Common myeloid progenitor, CD34-positive (primary cell): ENCODE measurements at places on chromosomes 11 and 22.
A peak's percentile ranks its signal among the peaks of the same experiment; 100 is the strongest.

GRCh38 chr11:119282495-119282894, 34.4 kb downstream of the MCAM start:
- peak; percentile 62 for DNase-seq

DNA sequence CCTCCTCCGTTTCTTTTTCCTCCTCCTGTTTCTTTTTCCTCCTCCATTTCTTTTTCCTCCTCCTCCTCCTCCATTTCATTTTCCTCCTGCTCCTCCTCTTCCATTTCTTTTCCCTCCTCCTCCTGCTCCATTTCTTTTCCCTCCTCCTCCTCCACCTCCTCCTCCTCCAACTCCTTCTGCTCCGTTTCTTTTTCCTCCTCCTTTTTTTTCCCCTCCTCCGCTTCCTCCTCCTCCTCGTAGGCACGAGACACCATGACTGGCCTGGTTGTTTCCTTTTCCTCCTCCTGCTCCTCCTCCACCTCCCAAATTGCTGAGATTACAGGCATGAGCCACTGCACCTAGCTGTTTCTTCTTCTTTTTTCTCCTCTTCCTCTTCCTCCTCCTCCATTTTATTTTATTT, 25.6 kb upstream of the DRICH1 start:
- no peak for DNase-seq

GRCh38 chr11:125190566-125190965, 26.0 kb downstream of the PKNOX2 start:
- DNase-seq = no peak

GRCh38 chr11:103947546-103947919, 88.9 kb upstream of the DDI1 start:
- DNase-seq = no peak

DNA sequence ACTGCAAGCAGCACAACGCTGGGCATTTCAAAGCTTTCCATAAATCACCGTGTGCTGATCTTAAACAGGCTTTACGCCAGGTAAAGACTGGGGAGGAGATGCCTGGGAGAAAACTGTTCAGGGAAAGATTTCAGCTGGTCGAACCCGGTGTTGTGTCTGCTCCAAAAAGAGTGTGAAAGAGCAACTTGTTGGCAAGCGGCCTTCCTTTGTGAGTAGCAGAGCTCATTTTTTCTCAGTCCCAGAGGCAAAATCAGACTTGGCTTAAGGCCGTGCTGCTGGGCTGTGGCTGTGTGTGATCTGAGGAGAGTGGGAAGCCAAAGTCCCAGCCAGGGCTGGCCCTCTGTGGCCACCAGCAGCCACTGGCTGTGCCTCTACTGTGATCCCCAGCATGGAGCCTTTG, 75.7 kb upstream of the E2F8 start:
- no peak for DNase-seq

DNA sequence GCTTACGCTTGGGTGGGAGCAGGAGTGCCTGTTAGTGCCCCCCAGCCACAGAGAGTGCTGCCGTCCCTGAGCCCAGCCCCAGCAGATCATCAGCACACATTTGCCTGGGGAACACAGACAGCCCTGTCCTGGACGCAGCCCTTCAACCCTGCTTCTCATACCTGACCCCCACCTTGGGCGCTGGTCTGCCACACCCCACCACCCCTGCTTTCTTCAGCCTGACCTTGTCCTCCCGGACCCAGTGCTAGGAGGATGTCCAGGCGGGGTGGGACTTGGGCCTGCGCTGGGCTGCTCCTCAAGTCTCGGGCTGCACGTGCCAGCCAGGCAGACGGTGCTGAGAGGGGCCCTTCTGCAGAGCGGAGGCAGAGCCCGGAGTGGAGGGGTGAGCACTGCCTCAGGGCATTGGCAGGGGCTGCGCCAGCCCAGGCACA, 119.2 kb downstream of the KCNQ1OT1 start:
- DNase-seq = no peak

DNA sequence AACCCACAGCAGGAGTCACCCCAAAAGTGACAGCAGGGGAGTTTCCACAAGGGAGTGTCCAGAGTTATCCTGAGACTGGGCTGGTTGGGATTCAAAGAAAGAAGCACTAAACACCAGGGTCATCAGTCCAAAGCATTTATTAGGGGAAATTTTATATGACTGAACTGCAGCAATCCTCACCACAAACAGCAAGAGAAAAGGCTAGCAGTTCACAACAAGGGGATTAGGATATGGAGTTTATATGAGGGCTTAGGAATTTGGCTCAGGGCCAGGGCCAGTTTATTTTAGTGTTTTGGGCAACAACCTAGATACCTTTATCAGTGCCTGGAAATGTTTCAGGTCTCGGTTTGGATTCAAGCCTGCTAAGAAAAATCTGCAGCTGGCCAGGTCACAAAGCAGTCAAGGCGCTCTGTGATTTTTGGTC, 4.6 kb upstream of the TMEM126A start:
- peak; percentile 14 for DNase-seq

DNA sequence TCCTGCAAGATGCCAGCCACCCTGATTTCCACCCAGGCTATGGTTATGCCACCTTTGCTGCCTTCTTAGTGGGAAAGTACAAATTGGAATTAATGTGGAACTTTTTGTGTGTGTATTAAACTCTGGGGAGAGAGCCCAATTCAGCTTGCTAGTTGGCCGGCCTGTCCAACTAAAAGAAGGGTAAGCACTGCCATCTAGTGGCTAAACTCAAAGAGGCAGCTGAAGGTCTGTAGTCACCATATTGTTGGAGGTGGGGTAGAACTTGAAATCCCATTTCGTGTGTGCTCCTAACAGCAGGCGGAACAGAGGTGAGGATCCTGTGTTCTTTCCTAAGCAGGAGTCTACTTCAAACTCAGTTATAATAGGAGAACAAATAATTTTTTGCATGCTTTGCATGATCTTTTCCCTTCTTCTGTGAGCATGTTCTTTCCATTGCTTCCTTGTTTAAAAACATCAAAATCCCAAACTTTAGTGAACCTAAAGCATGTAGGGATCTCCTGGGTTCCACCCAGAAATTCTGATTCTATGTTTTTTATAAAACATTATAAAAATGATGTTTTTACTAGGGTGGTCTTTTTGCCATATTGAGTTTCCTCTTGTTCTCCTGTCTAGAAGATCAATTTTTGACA, 138.8 kb upstream of the SORL1-AS1 start:
- peak; percentile 85 for DNase-seq

DNA sequence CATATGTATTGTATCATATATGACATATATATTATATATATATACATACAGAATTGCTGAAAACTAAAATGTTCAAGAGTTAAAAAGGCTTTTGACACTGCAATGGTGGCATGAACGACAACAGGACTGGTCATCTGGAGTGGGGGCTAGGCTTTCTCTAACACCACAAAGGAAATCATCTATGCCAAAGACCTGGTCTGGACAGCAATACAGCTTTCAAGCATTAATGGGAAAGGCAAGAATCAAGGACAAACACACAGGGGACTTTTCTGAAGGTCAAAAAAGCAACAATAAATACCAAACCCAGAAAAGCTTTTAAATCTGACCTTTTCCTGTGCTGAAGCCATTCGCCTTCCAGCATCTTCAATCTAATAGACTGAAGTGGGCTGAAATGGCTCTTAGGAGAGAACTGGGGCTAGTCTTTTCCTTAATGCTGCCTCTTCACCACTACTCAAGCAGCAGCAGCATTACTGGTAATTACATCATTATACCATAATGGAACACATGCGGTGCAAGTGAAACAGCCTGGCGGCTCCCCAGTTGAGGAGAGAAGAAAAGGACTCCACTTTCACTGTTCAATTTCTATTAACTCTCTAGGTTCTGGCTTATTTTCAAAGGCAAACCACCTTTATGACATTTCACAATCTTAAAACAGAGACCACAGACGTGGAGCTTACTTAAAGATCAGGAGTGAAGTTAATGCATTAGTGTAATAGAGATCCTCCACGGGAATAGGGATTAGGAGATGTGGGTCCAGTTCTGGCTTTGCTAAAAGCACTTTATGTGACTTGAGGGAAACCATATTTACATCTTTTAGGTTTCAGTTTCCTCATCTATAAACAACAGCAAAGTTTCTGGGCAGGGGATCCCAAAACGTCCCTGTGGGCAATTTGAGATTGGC, 63.0 kb downstream of the GAB2 start:
- DNase-seq = no peak

DNA sequence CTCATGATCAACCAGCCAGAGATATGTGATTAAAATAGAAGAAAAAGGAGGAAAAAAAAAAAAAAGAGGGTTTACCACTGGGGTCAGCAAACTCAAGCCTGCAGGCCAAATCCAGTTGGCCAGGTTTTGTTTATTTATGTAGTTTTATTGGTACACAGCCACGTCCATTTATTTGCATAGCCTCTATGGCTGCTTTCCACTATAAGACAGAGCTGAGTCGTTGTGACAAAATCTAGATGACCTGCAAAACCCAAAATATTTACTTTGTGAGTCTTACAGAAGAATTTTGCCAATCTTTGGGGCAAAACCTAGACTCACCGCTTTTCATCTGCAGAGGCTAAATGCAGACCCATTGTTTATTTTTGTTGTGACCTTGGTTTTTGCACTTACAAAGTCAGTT, 87.1 kb downstream of the TENM4 start:
- no peak for DNase-seq

DNA sequence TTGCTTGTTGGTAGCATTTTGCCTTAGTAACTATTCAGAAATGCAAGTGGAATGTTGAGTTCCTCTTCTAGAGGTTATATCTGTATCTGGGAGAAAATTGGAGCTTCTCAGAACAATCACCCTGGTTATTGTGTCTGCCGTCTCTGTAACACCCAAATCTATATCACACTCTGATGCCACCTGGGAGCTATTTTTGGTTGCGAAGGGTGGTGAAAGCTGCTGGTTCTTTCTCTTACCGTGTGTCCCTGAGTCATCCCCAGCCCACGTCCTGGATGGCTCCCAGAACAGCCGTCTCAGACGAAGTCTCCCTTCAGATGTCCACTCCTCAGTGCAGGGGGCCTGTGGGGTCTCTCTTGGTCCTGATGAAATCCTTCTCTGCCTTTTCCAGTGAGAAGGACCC, 83.5 kb downstream of the C22orf31 start:
- no peak for DNase-seq

GRCh38 chr11:95108159-95108611, 18.5 kb downstream of the ENDOD1 start:
- no peak for DNase-seq

DNA sequence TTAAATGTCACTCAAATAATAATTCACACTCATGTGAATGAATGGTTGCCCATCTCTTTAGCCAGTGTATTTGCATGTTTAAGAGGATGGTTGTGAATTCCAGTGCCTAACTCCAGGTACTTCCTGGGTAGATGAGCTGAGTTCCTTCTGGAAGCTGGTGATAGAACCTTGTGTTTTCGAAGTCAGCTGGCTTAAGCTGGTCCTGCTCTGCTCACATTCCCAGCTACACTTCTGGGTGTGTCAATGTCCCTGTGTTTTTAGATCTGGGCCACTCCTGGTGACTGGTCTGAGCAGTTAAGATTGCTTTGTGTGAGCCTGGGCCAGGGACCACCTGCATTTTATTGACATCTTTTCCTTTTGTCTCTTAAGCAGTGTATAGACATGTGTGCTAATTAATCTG, 10.6 kb downstream of the TEAD1 start:
- DNase-seq = no peak

GRCh38 chr11:80778941-80779340, 1338.1 kb upstream of the TENM4 start:
- DNase-seq = no peak

GRCh38 chr11:8227156-8228152, 36.2 kb downstream of the LMO1 start:
- no peak for DNase-seq

GRCh38 chr11:16013649-16014275, 342.6 kb downstream of the SOX6 start:
- DNase-seq = no peak

GRCh38 chr11:128693416-128693712, 508 bp upstream of the FLI1 start:
- no peak for DNase-seq

- no peak for DNase-seq
Measured at GRCh38 chr11:27896096-27896495, 195.8 kb upstream of the BDNF start.

DNA sequence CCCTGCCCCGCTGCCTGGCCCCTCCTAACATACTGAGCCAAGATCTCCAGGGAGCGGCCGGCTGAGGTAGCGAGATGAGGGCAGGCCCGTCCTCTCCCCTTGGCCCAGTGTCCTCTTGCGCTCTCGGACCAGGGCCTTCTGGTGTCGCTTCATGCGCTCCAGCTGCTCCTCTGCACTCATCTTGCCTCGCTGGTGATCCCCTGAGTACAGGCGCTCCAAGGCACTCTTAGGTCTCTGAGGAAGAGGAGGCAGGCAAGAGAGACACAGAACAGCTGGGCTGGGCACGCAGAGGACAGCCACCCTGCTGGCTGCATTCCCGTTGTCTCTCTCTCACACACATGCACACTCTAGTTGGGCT, 50.6 kb downstream of the C11orf58 start:
- no peak for DNase-seq

- no peak for DNase-seq
Measured at GRCh38 chr11:68002575-68002937, 1.3 kb downstream of the UNC93B1 start.

DNA sequence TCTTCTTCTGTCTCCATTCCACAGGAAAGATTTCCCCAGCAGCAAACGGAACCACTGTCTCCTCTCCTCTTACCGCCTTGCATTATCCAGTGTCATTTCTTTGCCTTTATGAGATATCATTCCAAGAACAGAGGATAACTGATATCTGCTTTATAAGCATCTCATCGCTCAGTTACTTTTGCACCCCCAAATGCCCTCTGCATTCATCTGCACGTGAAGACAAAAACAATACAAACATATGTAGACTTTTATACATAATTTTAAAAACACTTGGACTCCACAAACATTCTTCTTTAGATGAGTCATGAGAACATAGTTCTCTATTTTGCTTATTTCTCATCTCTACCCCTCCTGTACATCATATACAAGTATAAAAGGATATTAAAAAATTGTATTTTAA, 512 bp upstream of the OR51T1 start:
- no peak for DNase-seq

- DNase-seq = no peak
Measured at GRCh38 chr11:12100841-12101242, 9.5 kb upstream of the MICAL2 start.

- DNase-seq = no peak
Measured at GRCh38 chr11:76175783-76176182, 30.5 kb downstream of the WNT11 start.

GRCh38 chr11:70020336-70021214, 57.5 kb upstream of the ANO1 start:
- DNase-seq = no peak

GRCh38 chr11:62880231-62880802, 379 bp upstream of the SLC3A2 start:
- DNase-seq = no peak
